ENCODE measurements at places on chromosomes 5 and 9.

GRCh38 chr5:87097664-87098063 lies 170.0 kb upstream of the RASA1 start:
- DNase-seq = no peak

DNA sequence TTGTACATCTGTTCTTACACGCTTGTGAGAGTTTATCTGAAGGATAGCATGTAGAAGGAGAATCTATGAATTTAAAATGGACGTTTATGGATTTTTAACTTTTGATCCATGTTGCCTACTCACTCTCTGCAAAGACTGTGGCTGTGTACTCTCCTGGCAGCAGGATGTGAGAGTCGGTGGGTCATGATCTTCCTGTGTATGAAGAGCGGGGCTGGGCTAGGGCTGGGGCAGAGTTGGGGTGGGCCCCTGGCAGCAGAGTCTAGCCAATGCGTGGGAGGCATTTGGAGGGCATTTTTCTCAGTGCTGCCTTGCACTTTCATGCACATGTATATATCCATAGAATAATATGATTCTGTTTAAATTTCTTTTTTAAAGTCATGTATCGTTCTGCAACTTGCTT lies 24.0 kb upstream of the DAB2IP start:
- no peak for DNase-seq

- no peak for DNase-seq
Measured at GRCh38 chr5:160461378-160461777, 39.7 kb downstream of the PTTG1 start.

- no peak for DNase-seq
Measured at GRCh38 chr9:105887679-105888078, 193.3 kb downstream of the TMEM38B start.

GRCh38 chr9:8351436-8351835 lies 551.9 kb upstream of the DMAC1 start:
- no peak for DNase-seq

DNA sequence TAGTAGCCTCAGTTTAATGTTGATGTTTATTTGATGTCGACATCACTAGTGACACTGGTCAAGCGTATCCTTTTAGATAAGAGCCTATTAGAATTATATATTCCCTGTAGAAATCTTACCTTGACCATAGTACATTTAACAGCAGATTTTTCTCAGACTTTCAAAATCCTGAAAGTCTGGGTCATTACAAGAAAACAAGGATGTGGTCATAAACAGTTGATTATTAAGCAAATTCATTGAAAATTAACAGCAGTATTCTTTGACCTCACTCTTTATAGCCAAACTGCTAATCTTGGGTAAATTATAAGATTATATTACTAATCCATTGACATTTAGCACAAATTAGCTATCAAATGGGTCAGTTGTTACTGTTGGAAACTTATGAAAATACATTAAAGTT lies 83.4 kb downstream of the GHR start:
- no peak for DNase-seq

DNA sequence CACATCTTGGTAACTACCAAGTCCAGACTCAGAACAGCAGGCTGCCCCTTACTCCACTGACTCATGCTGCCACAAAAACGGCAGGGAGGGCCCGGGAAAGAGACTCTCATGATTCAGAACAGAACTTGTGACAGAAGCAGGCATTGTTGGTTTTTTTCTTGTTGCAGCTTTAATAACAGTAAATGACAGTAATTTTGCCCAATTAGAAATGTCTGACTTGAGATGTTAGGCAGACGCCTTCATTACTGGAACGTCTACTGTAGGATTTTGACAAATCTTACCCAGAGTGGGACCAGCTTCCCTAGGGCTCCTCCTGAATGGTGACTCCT lies 77.9 kb downstream of the SEMA5A start:
- no peak for DNase-seq

- DNase-seq = no peak
Measured at GRCh38 chr5:124404796-124405195, 341.6 kb downstream of the ZNF608 start.

DNA sequence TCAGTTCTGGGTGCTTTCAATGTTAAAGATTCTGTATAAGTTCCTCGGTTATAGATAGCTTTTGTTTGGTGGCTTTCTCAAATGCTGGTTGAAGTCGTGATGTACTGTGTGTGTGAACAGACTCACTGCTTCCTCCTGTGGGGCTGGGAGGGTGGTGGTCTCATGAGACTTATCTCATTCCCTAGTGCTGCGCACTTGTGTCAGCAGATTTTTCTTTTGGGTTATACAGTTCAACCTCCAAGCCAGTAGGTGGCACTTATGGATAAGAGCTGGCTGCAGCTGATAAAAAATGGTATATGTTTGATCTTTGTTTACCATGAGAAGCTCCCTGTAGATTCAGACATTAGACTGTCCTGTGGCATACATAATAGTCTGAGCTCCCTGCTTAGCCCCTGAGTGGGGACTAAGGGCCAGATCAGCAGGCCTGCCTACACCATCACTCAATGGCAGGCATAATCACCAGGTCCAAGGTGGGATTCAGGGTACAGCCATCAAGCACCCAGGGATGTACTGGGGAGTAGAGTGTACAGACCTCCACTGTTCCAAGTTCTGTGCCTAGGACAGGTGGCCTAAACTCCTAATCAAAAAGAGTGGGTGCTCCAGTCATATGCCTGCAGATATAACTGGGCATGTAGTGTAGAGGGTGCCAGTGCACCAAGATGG lies 174.2 kb downstream of the OXCT1 start:
- DNase-seq = no peak

- DNase-seq = no peak
Measured at GRCh38 chr9:137691646-137692351, 73.0 kb downstream of the EHMT1 start.

DNA sequence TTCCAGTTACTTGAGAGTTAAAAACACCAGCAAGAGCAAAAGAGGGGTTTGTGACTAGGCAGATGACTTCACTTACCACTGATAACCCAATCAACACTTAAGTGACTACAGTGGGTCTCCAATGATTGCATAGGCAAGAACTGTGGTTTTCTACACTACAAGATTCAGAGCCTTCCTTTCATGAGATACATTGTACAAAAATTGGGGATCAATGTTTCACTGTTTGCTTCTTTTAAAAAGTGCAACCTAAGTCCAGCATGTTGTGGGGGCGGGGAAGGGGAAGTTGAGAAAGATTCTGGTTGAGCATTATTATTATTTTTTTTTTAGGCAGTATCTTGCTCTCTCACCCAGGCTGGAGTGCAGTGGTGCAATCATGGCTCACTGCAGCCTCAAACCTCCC lies 3.6 kb downstream of the IQGAP2 start:
- no peak for DNase-seq

DNA sequence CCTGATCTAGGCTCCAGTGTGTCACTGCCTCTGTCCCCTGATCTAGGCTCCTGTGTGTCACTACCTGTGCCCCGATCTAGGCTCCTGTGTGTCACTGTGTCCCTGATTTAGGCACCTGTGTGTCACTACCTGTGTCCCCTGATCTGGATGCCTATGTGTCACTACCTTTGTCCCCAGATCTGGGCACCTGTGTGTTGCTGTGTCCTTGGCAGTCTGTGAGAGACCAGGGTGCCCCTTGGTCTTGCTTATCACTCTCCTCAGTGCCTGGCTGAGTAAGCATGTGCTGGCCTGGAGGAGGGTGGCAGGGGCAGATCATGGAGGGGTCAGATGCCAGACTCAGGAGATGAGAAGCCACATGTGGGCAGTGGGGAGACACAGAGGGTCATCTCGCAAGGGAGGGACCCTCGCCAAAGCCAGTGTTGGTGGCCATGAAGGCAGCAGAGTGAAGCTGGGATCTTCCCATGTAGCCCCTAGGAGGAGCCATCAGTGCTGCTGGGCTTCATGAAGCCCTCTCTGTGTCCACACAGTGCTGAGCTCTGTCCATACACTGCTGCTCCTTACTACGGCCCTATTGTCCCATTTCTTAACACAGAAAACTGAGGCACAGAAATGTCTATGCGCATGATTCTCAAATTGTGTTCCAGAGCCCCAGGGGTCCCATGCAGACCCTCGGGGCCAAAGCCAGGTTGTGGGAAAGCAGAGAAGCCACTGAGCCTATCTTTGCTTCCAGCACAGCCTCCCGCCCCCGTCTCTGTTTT lies 15.5 kb downstream of the OLFML2A start:
- no peak for DNase-seq

GRCh38 chr9:79026316-79026715 lies 545.4 kb upstream of the TLE4 start:
- DNase-seq = no peak

DNA sequence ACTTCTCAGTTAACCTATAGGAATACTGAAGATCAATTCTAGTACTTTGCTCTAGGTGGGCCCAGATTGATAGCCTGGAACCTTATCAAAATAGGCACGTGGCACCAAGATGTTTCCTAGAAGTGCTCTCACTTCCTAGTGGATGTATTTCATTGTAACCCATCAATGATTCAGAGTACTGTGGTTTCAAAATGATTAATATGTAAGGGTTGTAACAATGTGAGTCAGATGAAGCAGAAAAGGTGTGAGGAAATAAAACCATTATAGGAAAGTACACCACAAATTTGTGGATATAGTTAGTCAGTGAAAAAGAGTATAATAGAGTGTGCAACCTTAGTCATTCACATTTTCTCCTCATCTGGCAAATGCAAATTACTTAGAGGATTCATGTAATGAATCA lies 177.3 kb upstream of the FST start:
- DNase-seq = no peak

- no peak for DNase-seq
Measured at GRCh38 chr5:136020383-136021015, 8.3 kb upstream of the TGFBI start.

DNA sequence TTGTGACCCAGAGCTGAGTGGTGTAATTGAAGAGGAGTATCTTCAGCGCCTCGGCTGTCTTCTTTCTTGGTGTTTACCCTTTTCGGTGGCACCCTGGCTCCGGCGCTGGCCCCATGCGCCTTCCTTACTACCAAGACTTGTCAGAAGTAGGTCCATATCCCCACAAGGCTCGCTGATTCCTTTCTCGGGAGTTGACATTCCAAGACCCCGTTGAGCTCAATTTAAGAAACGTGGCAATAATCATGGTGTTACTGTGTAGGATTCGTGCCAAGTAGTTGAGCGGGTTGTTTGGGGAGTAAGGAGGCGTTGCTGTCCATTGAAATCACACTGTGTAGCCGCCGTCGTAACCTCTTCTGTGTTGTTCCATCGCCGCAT lies 795 bp downstream of the NDUFAF2 start:
- no peak for DNase-seq

GRCh38 chr9:100819980-100820379 lies 208.5 kb upstream of the PLPPR1 start:
- no peak for DNase-seq

GRCh38 chr9:95649801-95650213 lies 133.0 kb upstream of the PTCH1 start:
- no peak for DNase-seq

- DNase-seq = no peak
Measured at GRCh38 chr5:77991084-77991483, 214.9 kb upstream of the TBCA start.

DNA sequence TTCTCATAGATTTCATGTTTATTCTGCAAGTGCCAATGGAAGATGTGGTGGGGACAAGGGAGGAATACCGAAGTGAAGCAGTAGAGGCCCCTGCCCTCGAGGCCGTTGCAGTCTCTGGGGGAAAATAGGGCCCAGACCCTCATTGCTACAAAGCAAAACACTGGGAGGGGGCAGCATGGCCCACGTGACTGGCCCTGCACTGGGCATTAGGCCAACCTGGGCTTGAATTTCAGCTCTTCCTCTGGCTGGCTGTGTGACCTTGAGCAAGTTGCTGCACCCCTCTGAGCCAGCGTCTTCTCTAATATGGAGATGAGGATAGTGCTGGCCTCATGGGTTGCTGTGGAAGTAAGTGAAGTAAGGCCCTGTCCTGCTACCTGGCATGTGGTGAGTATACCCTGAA lies 709 bp upstream of the SYNPO start:
- DNase-seq = no peak

DNA sequence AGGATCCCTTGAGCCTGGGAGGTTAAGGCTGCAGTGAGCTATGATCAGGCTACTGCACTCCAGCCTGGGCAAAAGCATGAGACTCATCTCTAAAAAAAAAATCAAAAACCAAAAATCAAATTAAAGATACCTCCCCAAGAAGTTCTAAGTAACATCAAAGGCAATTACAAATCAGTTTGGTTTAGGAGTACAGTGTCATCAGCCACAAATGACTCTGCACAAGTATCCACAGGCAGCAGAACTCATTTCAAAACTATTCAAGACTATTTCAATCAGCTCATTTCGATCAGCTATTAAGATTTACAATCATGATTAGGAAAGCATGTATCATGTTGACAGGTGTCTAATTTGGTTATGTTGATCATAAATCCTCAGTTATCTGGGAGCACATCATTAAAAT lies 19.1 kb downstream of the TRMO start:
- no peak for DNase-seq
